ENCODE measurements at places on chromosomes 6 and 20.

DNA sequence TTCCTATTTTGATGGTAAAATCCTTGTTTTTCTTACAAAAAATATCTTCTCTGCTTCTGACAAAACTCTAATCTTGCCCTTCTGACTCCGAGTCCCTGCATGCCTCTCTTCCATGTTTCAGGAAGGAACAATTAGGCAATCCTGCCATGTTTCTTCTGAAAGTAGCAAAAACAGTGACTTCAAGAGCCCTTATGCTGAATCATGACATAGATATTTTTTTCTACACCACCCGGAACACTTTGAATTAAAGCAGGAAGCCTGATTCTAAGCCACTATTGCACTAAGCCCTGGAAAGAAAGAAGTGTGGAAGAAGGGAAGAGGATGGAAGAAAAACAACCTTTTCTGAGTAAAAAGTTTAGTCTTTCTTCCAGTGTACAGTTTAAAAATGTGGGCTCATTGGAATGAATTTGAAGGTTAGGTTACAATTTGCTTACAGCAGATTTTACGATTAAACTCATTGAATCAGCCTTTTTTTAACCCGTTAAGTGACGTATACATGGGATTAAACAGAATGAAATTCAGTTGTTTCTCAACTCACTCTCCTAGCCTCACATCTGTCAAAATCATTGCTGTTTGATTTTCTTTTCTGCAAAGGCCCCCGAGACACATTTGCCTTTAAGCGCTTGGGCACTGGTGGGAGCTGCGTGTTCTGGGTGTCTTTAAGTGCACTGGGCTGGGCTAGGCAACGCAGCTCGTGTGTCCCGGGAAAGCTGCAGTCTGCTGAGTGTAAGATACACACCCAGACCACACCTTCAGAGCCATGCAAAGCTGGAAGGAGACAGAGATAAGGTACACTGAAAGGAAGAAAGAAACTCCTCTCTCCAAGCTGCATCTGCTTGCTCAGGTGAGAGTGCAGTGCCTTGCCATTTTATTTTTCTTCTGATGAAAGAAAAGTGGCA lies 159.4 kb upstream of the CITED2 start:
- DNase-seq: no peak

GRCh38 chr20:2840967-2841531 lies 504 bp downstream of the VPS16 start:
- peak; percentile 34 for DNase-seq

DNA sequence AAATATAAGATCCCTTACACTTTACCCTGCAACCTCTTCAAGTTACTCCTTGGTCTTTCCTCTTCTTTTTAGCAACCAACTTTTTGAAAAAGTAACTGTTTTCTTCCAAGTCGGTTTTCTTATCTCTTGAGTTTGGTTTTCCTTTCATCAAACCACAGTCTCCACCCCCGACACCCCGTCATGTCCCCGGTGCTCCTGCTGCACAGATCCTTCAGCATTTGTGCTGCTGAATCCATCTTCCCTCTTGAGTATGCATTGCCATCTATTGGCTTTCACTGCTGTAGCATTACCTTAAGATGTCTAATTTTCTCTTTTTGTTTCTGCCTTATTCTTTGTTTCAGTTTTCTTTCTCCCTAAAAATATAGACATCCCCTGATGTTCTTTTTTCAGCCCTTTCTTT lies 11.9 kb upstream of the TNFRSF21 start:
- DNase-seq: no peak

DNA sequence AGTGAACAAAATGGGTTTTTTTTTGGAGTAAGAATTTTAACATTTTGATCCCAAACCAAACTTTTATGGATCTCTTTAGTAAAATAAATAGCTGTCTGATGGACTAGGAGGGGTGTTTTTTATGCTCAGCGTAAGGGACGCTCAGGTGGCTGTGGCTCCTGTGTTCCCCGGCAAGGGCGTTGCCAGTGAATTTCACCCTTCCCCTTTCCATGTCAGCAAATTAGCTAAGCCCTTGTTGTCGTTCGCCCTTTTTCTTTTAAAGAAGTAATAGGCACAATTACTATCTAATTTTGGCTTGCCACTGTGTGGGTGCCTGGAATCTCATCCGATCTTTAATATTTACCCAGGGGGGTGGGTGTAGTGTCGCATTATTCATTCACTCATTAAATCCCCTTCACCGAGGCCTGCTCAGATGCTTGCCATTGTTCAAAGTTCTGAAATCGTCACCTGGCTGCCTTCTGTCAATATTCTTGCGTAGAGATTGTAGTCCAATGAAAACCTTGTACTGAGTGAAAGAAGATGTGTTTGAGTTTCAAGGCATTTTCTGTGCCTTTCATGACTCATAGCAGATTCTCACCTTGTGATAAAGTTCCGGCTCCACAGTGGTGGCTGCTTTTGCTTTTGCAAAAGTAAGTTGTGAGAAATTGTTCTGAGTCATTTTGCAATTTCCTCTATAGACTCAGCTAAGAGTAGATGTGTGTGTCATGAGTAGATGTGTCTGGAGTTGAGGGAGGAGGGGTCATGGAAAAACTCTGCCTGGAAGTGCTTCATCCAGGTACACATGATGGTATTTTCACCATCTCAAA lies 40.0 kb upstream of the CLDN20 start:
- DNase-seq: no peak

DNA sequence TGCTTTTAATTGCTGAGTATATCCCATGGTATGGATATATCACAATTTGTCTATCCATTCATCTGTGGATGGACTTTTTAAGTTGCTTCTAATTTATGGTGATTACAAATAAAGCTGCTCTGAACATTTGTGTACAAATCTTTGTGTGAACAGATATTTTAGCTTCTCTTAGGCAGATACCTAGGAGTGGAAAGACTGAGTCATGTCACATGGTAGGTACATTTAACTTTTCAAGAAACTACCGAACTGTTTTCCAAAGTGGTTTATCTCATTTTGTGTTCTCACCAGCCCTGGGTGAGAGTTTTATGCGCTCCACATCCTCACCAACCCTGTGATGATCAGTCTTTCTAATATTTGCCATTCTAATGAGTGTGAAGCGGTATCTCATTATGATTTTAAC lies 31.0 kb upstream of the ZNFX1 start:
- no peak for DNase-seq

DNA sequence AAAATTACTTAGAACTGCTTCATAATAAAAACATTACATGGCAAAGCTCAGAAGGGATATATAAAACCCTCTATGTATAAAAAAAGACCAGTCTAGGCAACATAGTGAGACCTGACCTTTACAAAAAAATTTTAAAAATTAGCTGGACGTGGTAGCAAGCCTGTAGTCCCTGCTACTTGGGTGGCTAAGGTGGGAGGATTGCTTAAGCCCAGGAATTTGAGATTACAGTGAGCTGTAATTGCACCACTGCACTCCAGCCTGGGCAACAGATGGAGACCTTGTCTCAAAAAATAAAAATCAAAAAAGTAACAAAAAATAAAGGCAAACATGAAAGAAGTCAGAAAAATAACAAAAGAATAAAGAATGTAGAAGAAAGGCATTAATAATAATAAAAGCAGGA lies 21.5 kb upstream of the TPD52L1 start:
- DNase-seq: no peak

DNA sequence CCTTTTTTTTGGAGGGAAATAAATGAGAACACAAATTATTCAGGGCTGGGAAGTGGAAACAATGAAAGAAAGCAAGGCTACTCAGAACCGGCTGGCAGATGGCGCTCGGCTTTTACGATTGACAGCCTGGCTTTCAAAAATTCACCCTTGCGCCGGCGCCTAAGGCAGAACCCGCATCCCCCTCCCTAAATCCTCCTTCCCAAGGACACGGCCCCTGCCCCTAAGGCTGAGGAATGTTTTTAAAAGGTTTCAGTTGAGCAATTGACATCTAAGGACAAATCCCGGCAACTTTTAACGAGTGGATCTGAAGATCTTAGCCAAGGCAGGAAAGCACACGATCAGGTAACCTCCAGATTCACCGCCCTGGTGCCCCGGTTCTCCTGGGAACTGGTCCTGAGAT lies 16.3 kb downstream of the GNAS start:
- no peak for DNase-seq

- no peak for DNase-seq
Measured at GRCh38 chr6:43674291-43674690, 13.3 kb downstream of the MRPS18A start.

- DNase-seq: no peak
Measured at GRCh38 chr6:7331452-7331851, 18.5 kb upstream of the SSR1 start.

GRCh38 chr6:109874621-109875020 lies 103.5 kb upstream of the GPR6 start:
- no peak for DNase-seq

- DNase-seq: no peak
Measured at GRCh38 chr20:1305712-1306111, 23.2 kb downstream of the SDCBP2 start.

GRCh38 chr6:137264311-137265075 lies 45.3 kb upstream of the IFNGR1 start:
- DNase-seq: no peak

DNA sequence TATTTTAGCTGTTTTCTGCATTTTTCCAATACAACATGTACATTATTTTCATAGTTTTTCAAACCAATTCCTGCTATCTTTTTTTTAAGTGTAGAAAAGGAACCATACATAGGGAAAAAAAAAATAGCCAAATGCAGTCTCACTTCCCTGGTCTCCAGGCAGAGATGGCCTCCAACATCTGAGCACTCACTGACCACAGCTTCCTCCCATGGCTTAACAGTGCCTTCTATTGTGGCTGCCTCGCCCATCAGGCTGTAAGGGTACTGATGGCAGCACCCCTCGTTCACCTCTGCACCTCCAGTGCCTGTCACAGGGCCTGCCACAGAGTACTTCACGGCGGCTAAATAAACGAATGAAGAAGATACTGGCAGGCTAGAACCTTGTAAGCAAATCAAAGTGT lies 591.1 kb downstream of the PTPRT start:
- DNase-seq: no peak

DNA sequence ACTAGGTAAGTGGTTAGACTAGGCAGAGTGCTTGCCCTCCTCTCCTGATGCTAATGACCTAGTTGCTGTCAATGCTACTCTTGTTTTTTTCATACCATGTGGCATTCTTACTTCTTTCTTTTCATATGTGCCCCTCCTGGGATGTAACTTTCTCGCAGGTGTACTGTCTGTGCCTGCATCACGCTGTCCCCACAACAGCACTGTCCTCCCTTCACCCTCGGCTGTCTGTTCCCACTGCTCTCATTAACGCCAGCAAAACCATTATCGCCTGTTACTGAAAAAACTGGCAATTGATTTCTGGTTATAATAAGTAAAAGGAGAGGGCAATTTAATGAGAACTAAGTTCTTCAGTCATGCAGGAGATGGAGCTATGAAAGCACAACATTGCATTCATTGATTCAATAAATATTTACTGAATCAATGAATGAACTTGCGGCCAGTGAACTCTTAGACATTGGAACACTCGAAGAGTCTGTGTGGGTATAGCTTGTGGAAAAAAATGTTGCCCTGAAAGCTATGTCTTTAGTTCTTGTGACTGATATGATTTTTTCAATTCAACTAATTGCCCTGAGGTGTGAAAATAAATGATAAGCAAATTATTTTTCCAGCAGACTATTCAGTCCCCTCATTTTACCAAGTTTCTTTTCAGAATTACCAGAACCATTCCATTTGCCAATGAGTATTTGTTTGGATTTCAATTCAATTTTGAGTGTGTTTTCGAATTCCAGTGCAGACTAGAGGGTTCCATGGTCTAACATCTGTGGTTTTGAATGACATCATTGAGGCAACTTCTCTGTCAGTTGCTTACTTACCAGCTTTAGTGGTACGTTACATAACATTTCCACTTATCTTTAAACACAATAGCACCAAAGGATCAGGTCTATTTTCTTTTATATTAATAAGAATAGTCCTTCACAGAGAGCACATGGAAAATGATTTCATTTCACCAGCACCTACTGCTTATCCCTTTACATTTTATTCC lies 2.1 kb downstream of the SLC17A4 start:
- DNase-seq: no peak

- no peak for DNase-seq
Measured at GRCh38 chr6:15352845-15353244, 107.0 kb downstream of the JARID2 start.

DNA sequence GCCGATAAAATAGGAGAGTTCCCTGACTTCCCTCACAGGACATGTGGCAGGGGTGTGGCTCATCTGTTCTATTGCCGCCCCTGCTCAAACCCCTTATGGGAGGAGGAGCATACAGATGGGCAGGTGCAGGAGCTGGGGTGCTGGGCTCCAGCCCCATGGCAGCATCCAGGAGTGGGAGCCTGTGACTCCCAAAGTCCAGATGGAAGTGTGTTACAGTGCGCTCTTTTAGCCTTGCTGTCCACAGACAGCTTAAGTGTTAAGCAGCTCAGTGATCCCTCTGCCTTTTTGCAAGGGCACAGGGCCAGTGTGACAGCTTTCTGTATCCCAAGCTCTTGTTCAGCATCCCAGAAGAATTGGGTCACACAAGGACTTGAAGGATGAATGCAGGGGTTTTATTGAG lies 212.3 kb upstream of the MYLIP start:
- no peak for DNase-seq

DNA sequence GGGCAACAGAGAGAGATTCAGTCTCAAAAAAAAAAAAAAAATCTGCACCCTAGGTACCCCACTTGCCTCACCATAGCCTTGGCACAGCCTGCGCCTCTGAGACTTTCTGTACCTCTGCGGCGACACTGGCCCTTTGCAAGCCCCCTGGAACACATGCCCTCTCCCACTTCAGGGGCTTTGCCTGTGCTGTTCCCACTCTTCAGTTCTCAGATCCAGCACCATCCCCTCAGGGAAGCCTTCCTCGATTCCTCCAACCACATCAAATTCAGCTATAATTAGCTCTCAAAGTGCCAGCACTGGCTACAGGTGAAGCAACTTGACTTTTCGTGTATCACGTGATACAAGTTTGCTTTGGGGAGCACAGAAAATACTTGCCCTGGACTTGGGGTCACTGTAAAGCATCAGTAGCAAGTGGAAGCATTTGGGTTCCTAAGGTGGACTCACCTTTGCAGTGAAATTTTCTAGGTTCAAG lies 2.1 kb upstream of the UBE2V1 start:
- peak; percentile 5 for DNase-seq

- no peak for DNase-seq
Measured at GRCh38 chr20:59603176-59603575, 1.2 kb upstream of the PHACTR3 start.

- DNase-seq: no peak
Measured at GRCh38 chr20:56899506-56899905, 270.4 kb downstream of the TFAP2C start.

- DNase-seq: no peak
Measured at GRCh38 chr6:9614778-9615177, 800.1 kb downstream of the TFAP2A start.

DNA sequence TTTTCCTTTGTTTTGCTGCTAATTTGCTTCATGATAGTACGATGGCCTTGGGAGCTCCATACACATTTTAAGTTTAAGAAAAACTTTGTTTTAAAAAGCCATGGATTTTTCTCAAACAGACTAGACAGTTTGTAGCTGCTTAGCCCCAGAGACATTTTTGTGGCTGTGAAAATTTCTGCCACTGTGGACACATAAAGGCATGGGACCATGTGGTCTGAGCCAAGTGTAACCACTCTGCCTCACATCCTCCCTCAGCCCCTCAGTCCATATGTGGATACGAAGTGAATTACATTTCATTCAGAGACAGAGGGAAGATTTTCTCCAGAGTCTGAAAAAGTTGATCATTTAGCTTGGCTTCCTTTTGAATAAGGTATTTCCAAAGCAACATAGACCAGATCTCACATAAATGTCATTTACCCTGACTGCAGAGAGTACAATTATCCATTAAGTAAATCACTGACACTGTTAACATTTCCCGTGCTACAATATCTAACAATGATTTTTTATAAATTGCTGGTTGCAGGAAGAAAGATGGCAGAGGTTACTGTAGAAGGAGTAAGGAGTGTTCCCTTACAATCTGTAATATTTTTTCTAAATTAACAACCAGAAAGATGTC lies 87.4 kb downstream of the GJA1 start:
- DNase-seq: no peak

All from activated CD8-positive, alpha-beta memory T cell treated with anti-CD3 and anti-CD28 coated beads, Interleukin-2, amount 50 U/mL, for 4 hours (primary cell).